ENCODE measurements at places on chromosomes 6 and 20.

DNA sequence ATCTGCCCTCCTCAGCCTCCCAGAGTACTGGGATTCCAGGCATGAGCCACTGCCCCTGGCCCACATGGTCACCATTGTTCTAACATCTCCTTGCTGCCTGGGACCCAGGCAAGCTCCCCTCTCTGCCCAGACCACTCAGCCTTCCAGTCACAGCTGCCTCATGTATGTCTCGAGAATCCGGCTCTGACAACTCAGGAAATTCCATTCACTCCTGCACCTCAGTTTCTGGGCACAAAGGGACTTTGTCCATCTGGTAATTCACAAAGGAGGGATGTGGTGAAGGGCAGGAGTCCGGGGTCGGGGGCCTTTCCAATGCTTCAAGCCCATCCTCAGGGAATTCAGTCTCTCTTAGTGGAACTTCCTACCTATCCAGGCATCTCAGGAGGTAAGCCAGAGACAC is 40.7 kb downstream of the JPH2 start:
- no peak for DNase-seq

- no peak for DNase-seq
Measured at GRCh38 chr6:17493286-17493685, 99.9 kb downstream of the CAP2 start.

DNA sequence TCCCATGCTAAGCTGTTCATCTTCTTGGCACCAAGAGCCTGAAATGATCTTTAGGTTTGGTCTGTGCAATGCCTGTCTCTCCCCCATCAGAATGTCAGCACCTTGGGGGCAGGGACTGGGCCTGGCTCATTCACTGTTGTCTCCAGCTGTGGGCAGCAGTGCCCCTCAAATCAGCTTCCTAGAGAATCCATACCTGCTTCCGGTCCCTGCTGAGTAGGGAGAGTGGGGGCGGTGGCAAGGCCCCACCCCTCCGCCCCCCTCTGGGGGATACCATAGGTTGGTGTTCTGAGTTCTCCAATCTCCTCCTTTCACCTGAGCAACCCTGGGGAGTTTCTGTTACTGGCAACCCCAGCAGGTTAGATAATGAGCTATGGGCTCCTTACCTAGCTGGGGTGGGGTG is 19.2 kb upstream of the SPDEF start:
- no peak for DNase-seq

GRCh38 chr6:75203721-75204120 is 2.1 kb downstream of the COL12A1 start:
- no peak for DNase-seq

DNA sequence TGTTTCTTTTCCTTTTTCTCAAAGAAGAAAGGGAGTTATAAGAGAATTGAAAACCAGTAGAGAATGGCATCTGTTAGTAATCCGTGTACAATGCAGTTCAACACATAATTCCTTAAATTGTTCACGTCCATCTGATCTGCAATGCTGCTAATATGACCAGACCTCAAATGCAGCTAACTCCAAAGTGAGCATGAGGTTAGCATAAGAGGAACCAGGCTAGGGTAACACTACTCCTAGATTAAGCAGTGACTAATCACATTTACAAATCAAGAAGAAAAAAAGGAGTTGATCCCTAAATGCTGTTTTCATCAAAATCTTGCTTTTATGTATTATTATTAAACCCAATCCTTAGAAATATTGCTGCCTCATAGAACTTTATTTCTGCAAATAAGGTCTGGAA is 432.7 kb upstream of the ARID1B start:
- DNase-seq = no peak

- no peak for DNase-seq
Measured at GRCh38 chr6:128249429-128249828, 271.0 kb downstream of the PTPRK start.

GRCh38 chr20:44997668-44998067 is 31.4 kb downstream of the STK4 start:
- no peak for DNase-seq

GRCh38 chr6:18165751-18166150 is 10.5 kb downstream of the KDM1B start:
- no peak for DNase-seq

DNA sequence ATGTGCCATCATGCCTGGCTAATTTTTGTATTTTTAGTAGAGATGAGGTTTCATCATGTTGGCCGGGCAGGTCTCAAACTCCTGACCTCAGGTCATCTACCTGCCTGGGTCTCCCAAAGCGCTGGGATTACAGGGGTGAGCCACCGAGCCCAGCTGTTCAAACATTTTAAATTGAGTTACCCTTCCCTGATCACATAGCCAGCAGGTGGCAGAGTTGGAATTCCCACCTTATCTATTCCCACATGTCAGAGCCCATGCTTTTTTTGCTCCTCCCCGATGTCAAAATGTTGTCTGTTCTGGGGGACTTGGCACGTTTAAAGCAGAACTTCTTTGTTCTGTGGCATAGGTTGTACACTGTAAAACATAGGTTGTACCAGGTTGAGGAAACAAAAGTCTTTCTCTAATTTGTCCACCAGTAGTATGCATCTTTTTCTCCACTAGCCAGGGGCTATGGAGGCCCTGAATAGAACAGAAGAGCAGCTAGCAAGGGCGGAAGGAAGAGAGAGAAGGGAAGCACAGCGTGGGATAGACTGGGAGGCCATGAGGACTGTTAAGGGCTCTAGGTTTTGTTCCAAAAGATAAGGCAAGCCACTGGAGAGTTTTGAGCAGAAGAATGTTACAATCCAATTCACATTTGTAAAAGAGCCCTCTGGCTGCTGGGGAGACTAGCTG is 7.3 kb upstream of the LBP start:
- DNase-seq = no peak

GRCh38 chr6:167918548-167919278 is 78.8 kb upstream of the KIF25 start:
- no peak for DNase-seq

DNA sequence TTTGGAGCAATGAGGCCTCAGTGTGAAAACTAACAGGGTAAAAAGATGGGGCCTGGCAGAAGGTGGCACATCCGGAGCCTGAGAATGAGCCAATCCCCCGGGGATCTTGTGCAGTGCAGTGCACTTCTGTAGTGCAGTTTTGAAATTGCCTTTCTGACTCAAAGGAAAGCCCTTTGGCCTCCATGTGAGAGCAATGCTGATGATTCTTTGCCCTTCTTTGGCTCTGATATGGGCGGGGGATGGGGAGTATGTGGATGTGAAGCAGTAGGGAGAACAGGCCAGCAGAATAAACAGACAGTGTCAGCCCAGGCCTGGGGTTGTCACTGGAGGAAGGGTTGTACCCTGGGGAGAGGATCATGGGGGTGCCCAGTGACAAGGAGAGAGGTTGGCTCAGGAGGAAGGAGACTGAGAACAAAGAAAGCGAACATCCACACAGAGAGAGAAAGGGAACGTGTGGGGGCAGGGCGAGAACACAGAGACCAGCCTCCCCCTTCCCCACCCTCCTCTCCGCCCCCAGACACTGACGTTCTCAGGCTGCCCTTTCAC is 351.2 kb downstream of the CDC5L start:
- DNase-seq = no peak

- no peak for DNase-seq
Measured at GRCh38 chr6:21608601-21609000, 15.1 kb downstream of the SOX4 start.

All from G401 (cell line).